ENCODE measurements at places on chromosomes 1 and 21. TPM values are rescaled to one million over a fixed set of nuclear protein-coding genes. Genes with fewer than 3 reads are reported as not detected.

VTCN1 gene
- not detected for total RNA-seq

CLCNKB gene
- total RNA-seq: not detected

C1QTNF12 gene
- 2.5 TPM for total RNA-seq

OR2M3 gene
- total RNA-seq: not detected

GBP5 gene
- total RNA-seq: 22.8 TPM

AVPR1B gene
- total RNA-seq: not detected

GRCh38 chr1:116682641-116683221 lies 15.2 kb upstream of the IGSF3 start:
- DNase-seq: no peak

DNA sequence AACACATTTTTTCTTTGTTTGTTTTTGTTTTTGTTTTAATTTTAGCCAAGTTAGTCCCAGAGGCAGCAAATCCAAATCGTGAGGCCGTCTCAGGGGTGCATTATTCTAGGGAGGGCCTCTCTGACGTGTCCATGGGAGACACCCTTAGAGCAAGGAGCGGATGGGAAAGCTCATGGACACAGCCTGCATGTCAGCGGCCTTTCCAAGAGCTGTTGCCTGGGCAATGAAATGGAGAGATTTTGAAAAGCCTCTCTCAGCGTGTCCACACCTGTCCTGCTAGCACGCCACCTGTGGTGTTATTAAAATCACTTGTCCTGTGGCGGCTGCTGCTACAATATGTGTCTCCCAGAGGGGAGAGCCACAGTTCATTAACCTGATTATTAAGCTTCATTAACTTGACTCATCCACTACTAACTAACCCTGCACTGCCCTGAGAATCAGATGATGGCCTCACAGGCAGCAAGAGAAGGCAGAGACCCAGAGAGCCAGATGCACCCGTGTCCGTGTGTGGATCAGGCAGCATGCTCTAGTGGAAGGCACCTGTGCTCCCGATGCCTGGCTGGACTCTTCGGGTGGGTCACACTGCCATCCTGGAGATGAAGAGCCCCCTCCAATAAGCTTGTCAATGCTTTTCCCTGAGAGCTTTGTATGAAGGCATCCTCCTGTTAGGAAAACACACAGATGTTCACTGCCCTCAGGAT lies 133.3 kb downstream of the PGBD5 start:
- DNase-seq: no peak

NR5A2 gene
- total RNA-seq: 0.07 TPM

GRCh38 chr1:156102633-156103511 lies 11.6 kb upstream of the LMNA start:
- no peak for DNase-seq

GIPC2 gene
- not detected for total RNA-seq

GRCh38 chr1:160161965-160162705 lies 10.7 kb downstream of the ATP1A4 start:
- no peak for DNase-seq

GRCh38 chr21:40765811-40766210 lies 81.1 kb downstream of the DSCAM start:
- no peak for DNase-seq

DNA sequence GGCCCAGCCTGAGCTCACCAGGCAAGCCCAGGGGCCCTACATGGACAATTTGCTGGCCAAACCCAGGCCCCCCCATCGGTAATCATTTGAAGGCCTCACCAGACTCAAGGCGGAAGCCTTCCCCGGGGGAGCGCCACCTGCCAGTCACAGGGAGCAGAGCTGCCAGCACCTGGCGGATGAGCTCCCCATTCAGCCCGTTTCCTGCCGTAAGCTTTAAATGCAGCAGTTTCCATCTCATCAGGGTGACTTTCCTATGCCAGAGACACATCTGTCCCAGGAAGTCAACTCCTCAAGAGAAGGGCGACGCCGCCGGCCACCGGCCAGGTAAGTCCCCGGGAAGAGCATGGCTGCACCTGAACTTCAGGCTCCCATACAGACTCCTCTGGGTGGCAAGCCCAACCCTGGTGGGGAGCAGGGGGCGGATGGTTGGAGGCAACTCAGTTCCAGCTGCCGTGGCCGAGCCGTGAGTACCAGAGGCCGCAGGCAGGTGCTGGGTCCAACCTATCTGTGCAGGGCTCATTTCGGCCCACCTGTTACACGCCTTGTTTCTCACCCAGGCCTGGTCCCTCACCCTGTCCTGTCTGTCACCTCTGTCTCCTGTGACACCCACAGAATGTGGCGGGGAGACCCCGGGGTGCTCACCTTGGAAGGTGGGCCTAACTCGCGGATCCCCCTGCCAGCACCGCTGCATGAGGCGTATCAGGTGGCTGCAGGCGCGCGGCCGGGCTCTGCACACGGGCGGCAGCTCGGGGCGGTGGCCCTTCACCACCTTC lies 20.7 kb downstream of the RIPK4 start:
- DNase-seq: no peak

SYTL1 gene
- total RNA-seq: 76.0 TPM

DNA sequence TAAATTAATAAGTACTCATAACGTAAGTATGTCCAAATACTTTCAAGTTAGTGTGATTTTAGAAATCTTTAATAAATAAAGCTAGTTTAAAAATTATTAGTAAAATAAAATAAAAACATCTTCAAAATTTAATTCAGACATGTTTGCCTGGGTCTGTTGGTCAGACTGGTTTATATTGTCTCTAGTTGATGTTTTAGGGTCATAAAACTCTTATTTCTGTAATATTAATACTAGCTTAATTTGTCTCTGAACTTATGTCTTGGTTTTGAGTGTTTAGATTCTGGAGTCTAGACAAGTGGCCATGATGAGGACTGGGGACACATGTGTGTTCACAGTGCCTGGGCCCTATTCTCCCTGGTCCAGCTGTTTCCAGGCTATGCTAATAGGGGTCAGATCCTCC lies 184.5 kb upstream of the TNR start:
- DNase-seq: no peak

RSPO1 gene
- total RNA-seq: not detected

DNA sequence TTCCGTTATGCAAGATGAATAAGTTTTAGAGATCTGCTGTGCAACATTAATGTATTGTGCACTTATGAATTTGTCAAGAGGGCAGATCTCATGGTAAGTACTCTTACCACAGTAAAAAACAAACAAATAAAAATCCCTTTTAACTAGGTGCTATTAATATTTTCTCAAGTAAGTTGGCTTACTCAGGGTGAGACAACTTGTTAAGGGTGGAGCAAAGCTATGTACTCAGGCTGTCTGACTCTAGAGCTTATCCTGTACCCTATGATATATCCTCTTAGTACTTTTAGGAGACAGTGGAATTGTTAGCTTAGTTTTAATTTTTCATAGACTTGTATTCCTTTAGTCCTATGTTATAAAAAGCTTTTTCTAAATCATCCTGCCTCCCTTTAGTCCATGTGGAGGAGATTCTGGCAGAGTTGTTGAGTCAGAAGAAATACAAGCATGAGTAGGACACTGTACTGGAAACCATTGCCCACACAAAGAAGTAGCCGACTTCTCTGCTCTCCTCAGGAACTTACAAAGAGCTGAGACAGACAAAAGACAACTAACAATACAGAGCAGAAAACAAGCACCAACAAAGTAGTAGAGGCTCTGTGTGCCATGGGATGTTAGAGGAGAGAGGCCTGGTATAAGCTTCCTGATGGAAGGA lies 49.2 kb downstream of the S1PR1 start:
- no peak for DNase-seq

DNA sequence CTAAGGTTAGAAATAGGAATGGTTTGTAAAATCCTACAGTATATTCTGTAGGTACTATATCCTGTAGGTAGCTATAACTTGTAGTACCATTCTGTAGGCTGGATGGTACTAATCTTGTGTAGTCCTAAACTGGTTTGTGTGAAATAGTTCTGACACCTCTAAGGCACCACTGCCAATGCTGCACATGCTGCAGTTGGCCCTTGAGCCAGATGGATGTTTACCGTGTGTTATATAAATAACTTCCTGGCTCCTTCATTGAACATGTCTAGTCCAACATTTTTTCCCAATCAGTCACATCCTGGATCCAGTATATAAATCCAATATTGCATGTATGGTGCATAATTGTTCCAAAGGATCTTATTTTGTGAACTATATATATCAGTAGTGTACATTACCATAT lies 89.5 kb upstream of the GNG4 start:
- no peak for DNase-seq

CTXND2 gene
- total RNA-seq: not detected

GRCh38 chr1:26327956-26328362 lies 10.2 kb downstream of the CD52 start:
- DNase-seq: no peak

SPRR2F gene
- total RNA-seq: not detected

GRCh38 chr1:87089070-87089736 lies 174.8 kb downstream of the HS2ST1 start:
- no peak for DNase-seq

CLCA4 gene
- not detected for total RNA-seq

- DNase-seq: no peak
Measured at GRCh38 chr21:44527156-44527982, 12.6 kb downstream of the KRTAP10-1 start.

TRAF3IP3 gene
- 166 TPM for total RNA-seq

GRCh38 chr21:33951276-33952178 lies 35.9 kb upstream of the ATP5PO start:
- DNase-seq: no peak

KPRP gene
- total RNA-seq: not detected

DNA sequence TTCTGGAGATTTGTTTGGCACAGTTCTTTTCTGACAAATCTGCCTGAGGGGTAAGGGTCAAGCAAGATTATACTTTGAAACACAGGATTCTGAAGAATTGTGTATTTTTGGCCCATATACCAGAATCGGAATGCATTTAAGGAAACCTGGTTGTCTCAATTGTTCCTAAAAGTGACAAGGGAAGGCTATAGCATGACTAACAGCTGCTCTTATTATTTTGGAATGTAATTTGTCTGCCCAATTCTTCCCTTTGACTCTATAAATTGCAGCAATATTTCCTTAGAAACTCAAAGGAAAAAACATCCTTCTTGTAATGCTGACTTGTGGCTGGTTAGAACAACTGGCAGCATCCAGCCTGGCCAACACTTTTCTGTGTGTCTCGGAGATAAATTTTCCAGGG lies 15.8 kb upstream of the VCAM1 start:
- no peak for DNase-seq

DNA sequence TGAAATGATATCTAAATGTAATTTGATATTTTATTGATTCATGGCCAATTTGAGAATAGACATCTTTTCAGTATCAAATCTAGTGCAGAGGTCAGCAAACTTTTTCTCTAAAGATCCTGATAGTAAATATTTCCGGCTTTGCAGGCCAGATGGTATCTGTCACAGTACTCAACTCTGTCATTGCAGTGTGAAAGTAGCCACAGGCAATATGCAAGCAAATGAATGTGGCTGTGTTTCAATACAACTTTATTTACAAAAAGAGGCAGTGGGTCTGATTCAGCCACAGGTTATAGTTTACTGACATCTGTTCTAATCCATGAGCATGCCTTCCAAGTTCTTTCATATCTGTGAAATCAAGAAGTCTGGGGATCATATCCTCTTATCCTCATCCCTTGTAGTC lies 221.2 kb downstream of the PRDM2 start:
- DNase-seq: no peak

DNA sequence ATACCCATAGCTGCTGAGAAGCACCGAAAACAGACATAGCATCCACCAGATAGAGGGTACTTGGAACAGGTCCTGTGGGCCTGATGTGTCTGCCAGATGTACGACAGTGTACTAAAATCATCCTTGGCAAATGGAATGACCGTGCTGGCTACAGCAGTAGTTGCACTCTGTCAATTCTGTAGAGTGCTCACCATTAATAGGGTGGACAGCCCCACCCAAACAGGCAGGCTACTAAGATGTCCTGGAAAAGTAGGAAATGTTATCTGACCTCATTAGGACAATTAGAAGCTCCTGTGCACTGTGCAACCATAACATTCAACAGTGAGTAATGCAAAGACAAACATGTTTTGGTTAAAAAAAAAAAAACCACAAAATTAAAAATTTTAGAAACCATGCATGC lies 106.2 kb downstream of the PTPN14 start:
- DNase-seq: no peak

OR2T11 gene
- total RNA-seq: 1.7 TPM

RHD gene
- not detected for total RNA-seq

DNA sequence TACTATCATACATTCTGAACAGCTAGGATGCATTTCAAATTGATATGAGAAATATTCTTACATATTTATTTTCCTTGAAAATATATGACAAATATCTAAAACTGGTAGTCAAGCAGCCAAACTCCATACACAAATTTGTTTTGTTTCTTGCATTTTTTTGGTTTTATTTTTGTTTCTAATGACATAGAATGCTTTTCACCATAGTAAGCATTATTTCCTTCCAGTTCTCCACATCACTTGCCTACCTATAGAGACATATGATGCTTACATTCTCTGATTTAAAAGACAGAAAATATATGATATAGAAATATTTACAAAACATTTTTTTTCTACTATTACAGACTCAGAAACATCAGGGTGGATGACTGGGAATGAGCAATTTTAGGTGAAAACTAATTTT lies 726.4 kb upstream of the ADGRL4 start:
- no peak for DNase-seq

DNA sequence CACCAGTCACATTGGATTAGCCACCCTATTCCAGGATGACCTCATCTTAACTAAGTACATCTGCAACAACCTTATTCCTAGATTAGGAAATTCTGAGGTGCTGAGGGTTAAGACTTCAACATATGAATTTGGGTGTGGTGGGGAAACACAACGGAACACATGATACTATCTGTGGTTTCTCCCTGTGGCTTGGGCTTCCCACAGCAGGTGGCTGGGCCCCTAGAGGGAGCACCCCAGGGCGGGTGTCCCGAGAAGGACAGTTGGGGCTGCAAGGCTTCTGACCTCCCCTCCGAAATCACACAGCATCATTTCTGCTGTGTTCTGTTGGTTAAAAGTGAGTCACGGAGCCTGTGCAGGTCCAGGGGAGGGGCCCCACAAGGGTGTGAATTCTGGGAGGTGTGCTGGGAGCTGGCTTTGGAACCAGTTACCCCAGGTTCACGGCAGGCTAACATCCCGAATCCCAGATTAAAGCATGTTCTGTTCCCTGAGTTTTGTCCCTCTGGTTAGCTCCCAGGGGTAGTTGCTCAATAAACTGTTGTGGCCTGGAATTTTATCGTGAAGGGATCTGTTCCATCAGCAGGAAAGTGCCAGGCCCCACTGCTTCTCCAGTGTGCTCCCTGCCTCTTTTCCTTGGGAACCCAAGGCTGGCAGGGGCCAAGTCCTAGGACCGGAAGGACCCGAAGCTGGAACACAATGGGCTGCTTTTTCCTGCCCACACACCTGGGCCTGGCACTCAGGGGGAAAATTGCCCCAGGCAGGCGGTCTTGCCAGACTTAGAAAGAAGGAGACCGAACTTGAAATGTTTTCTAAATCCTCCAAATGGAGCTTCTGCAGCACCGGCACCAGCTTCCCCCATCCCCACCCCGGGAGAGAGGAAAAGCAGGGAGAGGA lies 154.0 kb upstream of the WNT4 start:
- DNase-seq: no peak

Measured in activated B cell treated with CpG ODN at 0.5 μM for 24 hours (primary cell).